Sigmoid colon (tissue), 7 donors: ENCODE measurements at places on chromosomes 5 and 9. TPM values are rescaled to one million over a fixed set of nuclear protein-coding genes. Genes with fewer than 3 reads are reported as not detected.

LRRC70 gene
- 3.2 TPM for total RNA-seq

LRRTM2 gene
- total RNA-seq, result 1.1 TPM

GRCh38 chr5:110377943-110378342 is 348.5 kb downstream of the TMEM232 start:
- DNase-seq, result no peak

GRCh38 chr5:137359941-137360340 is 139.2 kb downstream of the SPOCK1 start:
- DNase-seq, result no peak

DNA sequence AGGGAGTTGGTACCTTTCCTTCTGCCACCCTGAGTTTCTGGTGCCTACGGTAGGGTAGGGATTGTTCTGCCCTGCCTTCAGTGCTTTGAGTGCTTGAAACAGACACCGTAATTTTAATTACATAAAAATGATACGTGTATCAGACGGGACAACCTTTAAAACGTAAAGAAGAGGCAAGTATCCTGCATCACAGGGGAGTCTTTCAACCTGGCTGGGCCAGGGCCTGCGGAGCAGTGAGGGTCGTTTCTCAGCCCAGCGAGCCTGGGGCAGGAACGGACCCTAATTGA is 483 bp upstream of the DAB2IP start:
- DNase-seq, result no peak

DNA sequence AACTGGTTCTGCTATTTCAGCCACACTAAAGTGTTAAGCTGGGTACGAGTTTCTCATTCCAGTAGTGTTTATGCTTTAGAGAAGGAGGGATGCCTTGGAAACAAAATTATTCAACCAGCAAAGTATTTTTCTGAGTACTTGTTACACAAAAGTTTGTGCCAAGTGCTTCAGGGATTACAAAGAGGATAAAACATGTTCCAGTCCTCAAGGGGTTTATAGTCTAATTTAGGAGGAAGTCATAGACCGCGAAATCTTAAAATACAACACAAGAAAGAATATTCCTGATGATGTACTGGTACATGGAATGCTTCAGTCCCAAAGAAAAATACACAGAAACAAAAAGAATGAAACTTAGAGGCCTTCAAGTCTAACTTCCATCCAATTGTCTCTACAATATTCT is 85.4 kb upstream of the NR4A3 start:
- no peak for DNase-seq

GRCh38 chr9:133461975-133462374 is 2.2 kb downstream of the CACFD1 start:
- no peak for DNase-seq
